Esophagus squamous epithelium (tissue), 5 donors: ENCODE measurements at places on chromosomes 7 and 10. TPM values are rescaled to one million over a fixed set of nuclear protein-coding genes. Genes with fewer than 3 reads are reported as not detected.

DNA sequence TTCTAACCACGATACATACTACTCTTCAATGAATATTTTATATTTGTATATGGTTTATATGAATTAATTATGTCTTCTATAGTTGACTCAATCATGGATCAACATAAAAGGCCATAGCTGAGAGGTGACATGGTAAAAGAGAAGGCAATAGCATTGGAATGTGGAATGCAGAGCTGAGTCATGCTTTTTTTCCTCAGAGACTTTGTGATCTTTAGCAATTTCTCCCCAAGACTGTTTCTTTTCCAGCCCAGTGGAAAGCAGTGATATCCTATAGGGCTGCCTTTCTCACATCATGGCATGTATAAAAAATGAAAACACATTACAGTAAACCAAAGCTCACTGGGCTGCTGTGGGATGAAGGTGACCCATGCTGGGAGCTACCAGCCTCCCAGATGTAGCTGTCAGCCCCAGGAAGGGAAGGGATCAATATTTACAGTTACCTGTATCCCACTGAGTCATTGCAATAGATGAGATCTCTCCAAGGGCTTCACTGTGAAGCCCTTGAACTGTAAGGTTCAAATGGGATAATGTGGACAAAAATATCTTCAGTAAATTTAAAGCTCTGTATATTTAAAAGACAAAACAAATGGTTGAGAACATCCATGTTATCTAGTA is 30.2 kb downstream of the SLC39A12 start:
- DNase-seq = no peak

DNA sequence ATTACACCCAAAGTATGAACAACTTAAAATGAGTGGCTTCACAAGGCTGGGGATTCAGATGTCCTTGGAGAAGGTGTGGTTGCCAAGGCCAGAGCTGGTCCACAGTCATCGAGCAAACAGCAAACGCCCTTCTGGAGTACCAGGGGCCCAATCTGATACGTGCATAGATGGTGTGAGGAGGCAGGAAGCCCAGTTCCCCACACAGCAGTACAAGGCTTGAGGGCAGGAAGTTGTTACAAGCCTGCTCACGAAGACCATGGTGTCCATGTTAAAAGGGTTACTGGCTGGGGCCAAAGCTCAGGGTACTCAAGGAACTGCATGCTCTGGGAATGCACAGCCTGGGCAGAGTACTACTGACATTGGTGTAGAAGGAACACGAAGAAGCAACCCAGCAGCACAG is 4.6 kb upstream of the ANKRD26 start:
- no peak for DNase-seq

DNA sequence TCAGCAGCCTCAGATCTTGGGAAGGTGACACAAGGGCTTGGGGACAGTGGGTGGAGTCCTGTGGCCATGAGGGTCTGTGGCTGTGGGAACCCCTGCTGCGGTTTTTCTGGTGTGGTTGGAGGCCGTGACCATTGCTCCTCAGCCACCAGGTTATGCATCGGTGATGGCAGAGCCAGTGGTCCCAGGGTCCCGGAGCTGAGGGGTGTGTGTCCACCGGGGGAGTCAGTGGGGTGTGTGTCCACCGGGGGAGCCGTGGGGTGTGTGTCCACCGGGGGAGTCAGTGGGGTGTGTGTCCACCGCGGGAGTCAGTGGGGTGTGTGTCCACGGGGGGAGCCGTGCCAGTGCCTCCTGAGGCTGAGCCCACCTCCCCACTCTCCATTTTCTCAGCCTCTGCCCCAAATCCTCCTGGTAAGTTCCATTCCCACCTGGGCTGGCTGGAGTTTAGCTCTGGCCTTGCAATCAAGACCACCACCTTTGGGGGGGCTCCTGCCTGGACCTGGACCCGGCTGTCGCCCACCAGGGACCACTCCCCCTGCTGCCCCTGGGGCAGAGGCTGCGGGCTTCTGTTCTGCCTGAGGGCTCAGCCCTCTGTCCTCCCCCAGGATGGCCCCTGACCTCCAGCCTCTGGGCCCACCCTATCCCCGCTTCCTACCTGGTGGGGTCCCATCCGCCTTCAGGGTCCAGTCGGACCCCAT is 143.5 kb downstream of the ELFN1 start:
- DNase-seq = no peak

GRCh38 chr7:108418946-108419345 is 37.3 kb downstream of the NRCAM start:
- no peak for DNase-seq

Gene ANK3
- total RNA-seq = 23.1 TPM
